Glomerular endothelial cell (primary cell): ENCODE measurements at places on chromosomes 5 and 9. TPM values are rescaled to one million over a fixed set of nuclear protein-coding genes. Genes with fewer than 3 reads are reported as not detected.

The FBLL1 gene
- 0.39 and 1.8 TPM in 2 replicates for total RNA-seq

The ZBTB26 gene
- total RNA-seq = 3.7 and 4.2 TPM in 2 replicates

The GPR151 gene
- not detected in 2 replicates for total RNA-seq

The POU5F2 gene
- 0.97 and 2.7 TPM in 2 replicates for total RNA-seq

The SELENOP gene
- total RNA-seq = 36.2 and 37.3 TPM in 2 replicates

The FBP2 gene
- not detected in 2 replicates for total RNA-seq
